ENCODE measurements at places on chromosomes 1 and 21. TPM values are rescaled to one million over a fixed set of nuclear protein-coding genes. Genes with fewer than 3 reads are reported as not detected.

The ACBD6 gene
- 36.8 TPM for total RNA-seq

DNA sequence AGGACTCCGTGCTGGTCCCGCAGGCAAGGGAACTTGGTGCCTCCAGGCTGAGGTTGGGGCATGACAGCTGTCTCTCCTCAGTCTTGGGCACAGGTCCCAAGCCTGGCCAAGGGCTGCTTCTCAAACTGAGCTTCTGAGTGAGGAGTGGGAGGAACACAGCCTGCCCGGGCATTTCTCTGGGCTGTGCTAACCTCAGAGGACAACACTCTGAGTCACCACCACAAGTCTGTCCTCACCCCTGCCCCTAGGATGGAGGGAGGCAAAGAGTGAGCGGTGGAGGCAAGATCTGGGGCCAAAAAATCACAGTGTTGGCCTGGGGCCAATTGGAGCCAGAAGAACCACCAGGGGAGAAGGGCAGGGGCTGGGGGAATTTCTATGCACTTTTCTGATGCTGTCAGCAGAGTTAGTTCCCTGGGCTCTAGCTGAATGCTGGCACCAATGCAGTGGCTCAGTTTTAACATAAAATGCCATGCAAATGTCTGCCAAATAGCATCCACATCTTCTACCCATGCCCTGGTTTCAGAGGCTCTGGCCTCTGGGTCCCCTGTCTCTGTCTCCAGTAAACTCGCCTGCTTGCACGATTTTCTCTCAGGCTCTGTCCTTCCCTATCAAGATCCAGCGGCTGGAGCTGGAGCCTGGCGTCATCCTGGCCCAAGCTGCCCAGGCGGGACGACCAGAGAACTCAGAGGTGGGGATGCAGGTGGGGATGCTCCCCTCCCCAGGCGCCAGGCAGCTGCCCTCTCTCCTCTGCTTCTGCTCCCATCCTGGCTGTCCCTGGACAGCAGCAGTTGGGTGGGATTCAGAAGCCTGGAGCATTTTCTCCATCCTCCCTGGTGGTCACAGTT lies 11.0 kb upstream of the CDK18 start:
- no peak overlapping the region for H3K27ac ChIP-seq
- peak; percentile 74 for DNase-seq
- H3K4me1 ChIP-seq = peaks cover 15% of the 10 kb centered on the region
- peaks cover 40% of the 10 kb centered on the region for H3K27me3 ChIP-seq
- H3K4me3 ChIP-seq = no peak overlapping the region
- no peaks in the 10 kb centered on the region for H3K36me3 ChIP-seq

- H3K4me3 ChIP-seq = no peak overlapping the region
- H3K4me1 ChIP-seq = no peaks in the 10 kb centered on the region
- no peak for DNase-seq
- H3K27me3 ChIP-seq = peaks cover 4% of the 10 kb centered on the region
- H3K27ac ChIP-seq = no peak overlapping the region
- no peaks in the 10 kb centered on the region for H3K36me3 ChIP-seq
Observed at GRCh38 chr1:162380061-162380846, 1.3 kb upstream of the C1orf226 start.

DNA sequence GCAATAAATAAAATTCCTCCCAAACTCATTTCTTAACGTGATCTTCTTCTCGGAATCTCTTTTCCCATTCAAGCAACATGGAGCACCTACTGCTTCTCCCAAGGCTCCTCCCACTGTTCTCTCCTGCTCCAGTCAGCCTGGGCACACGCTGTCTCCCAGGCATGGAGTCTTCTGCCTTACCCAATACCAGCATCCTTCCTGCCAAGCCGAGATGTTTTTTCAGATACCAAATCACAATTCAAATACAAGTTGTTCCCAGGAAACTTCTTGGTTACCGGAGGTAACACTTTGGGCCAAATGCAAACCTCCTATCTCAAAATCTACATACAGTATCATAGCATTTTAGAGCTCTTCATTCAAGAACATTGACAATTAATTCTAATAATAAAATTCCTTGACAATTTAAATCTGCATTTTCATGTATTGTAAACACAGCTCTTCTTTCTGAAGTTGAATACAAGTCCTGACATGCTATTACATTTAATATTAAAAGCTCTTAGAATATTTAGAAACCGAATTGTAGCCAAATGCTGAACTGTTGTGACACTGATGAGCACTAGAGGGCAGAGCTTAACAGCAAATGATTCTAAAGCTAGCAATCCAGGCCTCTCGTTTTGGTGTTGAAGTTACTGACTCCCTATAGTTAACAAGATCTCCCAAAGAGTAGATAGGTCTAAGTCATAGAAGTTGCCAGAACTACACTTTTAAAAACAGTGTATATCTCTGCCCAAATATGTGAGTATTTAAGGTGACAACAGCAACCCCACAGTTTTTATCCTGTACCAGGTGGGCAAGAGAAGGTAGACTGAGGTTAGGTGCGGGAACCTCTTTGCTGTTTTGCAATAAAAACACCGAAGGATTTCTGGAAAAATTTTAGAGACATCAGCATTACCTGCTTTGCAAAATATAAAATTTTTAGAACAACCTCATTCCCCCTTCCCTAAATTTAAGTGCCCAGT lies 52.3 kb downstream of the BCAR3 start:
- peaks cover 31% of the 10 kb centered on the region for H3K4me1 ChIP-seq
- H3K36me3 ChIP-seq = peaks cover 16% of the 10 kb centered on the region
- peak overlapping the region; percentile 19 for H3K27ac ChIP-seq
- DNase-seq = peak; percentile 55
- no peaks in the 10 kb centered on the region for H3K27me3 ChIP-seq
- H3K4me3 ChIP-seq = no peak overlapping the region

DNA sequence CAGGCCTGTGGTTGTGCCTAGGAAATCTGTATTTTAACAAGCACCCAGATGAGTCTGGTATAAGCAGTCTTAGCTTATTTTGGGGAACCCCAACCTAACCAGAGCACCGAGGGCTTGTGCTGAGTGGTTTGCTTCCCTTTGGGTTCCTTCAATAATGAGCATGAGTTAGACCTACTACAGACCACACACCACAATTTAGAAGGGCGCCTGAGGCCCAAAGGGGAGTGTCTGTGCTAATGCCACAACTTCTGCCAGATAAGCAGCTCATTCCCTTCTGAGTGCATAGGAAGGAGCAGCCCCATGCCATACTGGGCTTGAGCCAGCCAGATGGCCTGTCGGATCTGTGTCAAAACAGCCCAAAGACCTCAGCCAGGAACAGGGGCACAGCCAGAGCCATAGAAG lies 15.4 kb upstream of the LSS start:
- peaks cover 62% of the 10 kb centered on the region for H3K36me3 ChIP-seq
- no peak overlapping the region for H3K27ac ChIP-seq
- H3K4me1 ChIP-seq = no peaks in the 10 kb centered on the region
- no peak overlapping the region for H3K4me3 ChIP-seq

- no peak overlapping the region for H3K4me3 ChIP-seq
- peak; percentile 90 for DNase-seq
- no peaks in the 10 kb centered on the region for H3K36me3 ChIP-seq
- H3K4me1 ChIP-seq = peaks cover 7% of the 10 kb centered on the region
- no peak overlapping the region for H3K27ac ChIP-seq
Observed at GRCh38 chr1:221268295-221268694, 389.1 kb downstream of the HLX start.

The LCK gene
- total RNA-seq = not detected

GRCh38 chr1:51870603-51871350 lies 7.8 kb downstream of the NRDC start:
- no peaks in the 10 kb centered on the region for H3K27me3 ChIP-seq
- no peak overlapping the region for H3K4me3 ChIP-seq

The MXRA8 gene
- 139 TPM for total RNA-seq

The NBPF20 gene
- total RNA-seq = 1.2 TPM

DNA sequence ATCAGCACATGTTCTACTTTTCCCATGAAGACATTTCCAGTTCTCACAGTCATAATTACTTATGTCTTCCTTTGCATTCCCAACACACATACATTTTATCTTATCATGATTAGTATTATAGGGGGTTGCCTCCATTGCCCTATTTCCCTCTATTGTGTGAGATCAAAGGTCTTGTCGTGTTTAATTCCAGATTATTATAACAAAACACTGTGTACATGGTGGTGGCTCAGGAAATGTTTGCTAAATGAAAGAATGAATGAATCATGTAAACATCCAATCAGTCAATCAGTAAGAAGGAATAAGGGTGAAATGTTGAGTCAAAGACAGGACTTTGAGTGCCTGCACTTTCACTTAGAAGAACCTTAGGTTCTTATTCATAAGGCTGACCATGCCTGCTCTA lies 376.0 kb downstream of the SMYD3 start:
- no peaks in the 10 kb centered on the region for H3K4me1 ChIP-seq
- no peak overlapping the region for H3K4me3 ChIP-seq
- no peaks in the 10 kb centered on the region for H3K27me3 ChIP-seq
- DNase-seq = no peak
- no peaks in the 10 kb centered on the region for H3K36me3 ChIP-seq
- H3K27ac ChIP-seq = no peak overlapping the region

GRCh38 chr1:3530926-3531818 lies 76.7 kb downstream of the ARHGEF16 start:
- no peaks in the 10 kb centered on the region for H3K36me3 ChIP-seq
- H3K27me3 ChIP-seq = no peaks in the 10 kb centered on the region
- H3K27ac ChIP-seq = peak overlapping the region; percentile 2
- peaks cover 11% of the 10 kb centered on the region for H3K4me1 ChIP-seq
- DNase-seq = peak; percentile 28

- H3K4me3 ChIP-seq = no peak overlapping the region
- peaks cover 6% of the 10 kb centered on the region for H3K4me1 ChIP-seq
- H3K36me3 ChIP-seq = no peaks in the 10 kb centered on the region
- DNase-seq = peak; percentile 45
- H3K27ac ChIP-seq = no peak overlapping the region
Observed at GRCh38 chr21:26153758-26154157, 16.8 kb downstream of the APP start.

The PLCH2 gene
- total RNA-seq = 2.2 TPM

GRCh38 chr1:39379187-39379586 lies 112.2 kb upstream of the BMP8A start:
- no peak for DNase-seq
- H3K27ac ChIP-seq = no peak overlapping the region
- H3K4me3 ChIP-seq = no peak overlapping the region
- H3K36me3 ChIP-seq = peaks cover 49% of the 10 kb centered on the region

The KRTAP10-8 gene
- not detected for total RNA-seq

DNA sequence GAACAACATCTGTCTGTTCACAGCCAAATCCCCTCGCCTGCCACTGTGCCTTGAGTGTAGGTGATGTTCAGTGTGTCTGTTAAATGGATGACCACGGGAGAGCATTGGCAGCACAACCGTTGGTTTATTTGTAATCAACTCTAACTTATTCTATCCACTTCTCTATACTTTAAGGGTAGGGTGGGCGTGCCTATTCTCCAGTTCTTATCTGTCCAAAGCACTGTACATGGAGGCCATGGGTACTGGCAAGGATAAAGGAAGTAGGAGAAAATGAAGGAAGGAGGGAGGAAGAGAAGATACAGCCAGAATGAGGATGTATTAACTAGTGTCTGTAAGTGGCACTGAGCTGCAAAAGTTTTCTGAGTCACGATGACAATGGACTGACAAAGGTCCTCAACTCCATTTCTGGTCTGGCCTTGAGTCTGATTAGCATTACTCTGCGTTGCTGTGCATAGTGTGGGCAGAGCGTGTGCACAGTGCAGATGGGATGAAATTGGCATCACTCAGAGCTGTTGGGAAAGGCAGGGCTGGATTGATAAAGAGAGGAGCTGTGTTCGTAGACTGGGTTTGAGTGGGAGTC lies 7.1 kb downstream of the RHOU start:
- H3K4me1 ChIP-seq = no peaks in the 10 kb centered on the region
- no peak overlapping the region for H3K4me3 ChIP-seq
- no peaks in the 10 kb centered on the region for H3K36me3 ChIP-seq

DNA sequence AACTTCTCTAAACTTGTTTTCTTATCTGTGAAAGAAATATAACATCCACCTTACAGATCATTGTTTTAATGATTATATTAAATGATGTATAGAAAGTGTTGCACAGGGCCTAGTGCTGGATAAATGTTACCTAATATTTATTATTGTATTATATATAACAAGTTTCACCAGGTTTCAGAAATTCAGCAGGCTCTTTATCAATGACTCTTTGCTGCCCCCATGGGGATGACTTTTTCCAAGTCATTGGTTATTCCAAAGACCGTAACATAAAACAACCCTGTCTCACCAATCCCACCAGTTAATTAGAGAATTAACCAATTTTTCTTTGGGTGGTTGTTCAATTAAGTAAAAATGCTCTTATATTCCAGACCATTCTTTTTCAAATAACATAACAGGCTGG lies 7.3 kb upstream of the DEDD start:
- H3K4me3 ChIP-seq = no peak overlapping the region
- DNase-seq = no peak
- no peaks in the 10 kb centered on the region for H3K4me1 ChIP-seq
- H3K27ac ChIP-seq = no peak overlapping the region
- no peaks in the 10 kb centered on the region for H3K27me3 ChIP-seq
- no peaks in the 10 kb centered on the region for H3K36me3 ChIP-seq

DNA sequence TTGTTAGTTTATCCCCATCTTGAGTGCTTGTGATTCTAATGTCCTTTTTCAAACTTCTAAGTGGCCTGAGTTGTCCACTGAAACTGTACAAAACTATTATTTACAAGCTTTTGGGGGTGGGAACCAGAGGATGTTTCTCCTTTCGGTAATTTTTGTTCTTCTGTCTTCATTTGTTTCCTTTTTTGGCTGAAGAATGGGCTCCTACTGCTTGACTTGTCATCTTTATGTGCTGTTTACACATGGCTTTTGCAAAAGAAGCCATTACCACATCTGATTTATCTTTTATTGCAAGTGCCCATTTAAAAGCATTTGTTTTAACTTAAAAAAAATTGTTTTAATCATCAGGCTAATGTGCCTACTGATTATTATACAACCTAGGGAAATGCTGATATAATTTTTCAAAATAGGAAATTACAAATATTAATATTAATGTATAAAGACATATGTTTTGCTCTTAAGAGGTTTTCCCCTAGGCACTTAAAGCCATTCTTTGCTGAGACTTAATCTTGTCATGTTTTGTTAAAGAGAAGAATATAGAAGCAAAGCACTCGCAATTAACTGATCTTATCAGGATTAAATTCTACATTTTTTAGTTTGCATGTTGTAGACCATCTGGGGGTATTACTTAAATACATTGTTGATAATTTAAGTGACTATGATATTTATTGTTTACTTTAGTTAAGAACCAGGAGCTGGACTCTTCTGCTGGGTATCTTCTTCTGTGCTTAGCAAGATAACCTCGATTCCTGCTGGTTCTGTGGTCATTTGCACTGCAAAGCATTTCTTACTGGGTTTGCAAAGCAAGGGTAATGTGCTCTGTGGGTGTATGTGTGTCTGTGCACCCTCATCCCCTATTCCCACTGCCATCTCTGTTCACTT lies 40.1 kb downstream of the TMEM200B start:
- H3K27ac ChIP-seq = no peak overlapping the region
- no peak for DNase-seq
- H3K4me1 ChIP-seq = no peaks in the 10 kb centered on the region
- no peak overlapping the region for H3K4me3 ChIP-seq

- no peaks in the 10 kb centered on the region for H3K27me3 ChIP-seq
- no peak for DNase-seq
- no peak overlapping the region for H3K4me3 ChIP-seq
- no peak overlapping the region for H3K27ac ChIP-seq
Observed at GRCh38 chr1:40057310-40058030, 16.9 kb downstream of the CAP1 start.

The CENPS gene
- 10.2 TPM for total RNA-seq

The S100A8 gene
- total RNA-seq = not detected

Measured in astrocyte (in vitro differentiated cells and primary cell).